ENCODE measurements at places on chromosomes 6 and 20. TPM values are rescaled to one million over a fixed set of nuclear protein-coding genes. Genes with fewer than 3 reads are reported as not detected.

GRCh38 chr20:20092827-20093226 lies 40.5 kb downstream of the CFAP61 start:
- H3K4me1 ChIP-seq: no peaks in the 10 kb centered on the region
- peaks cover 23% of the 10 kb centered on the region for H3K27me3 ChIP-seq
- DNase-seq: no peak
- H3K27ac ChIP-seq: no peak overlapping the region
- no peaks in the 10 kb centered on the region for H3K36me3 ChIP-seq
- H3K4me3 ChIP-seq: no peak overlapping the region

Gene MYLK2
- 0.20 TPM for total RNA-seq

DNA sequence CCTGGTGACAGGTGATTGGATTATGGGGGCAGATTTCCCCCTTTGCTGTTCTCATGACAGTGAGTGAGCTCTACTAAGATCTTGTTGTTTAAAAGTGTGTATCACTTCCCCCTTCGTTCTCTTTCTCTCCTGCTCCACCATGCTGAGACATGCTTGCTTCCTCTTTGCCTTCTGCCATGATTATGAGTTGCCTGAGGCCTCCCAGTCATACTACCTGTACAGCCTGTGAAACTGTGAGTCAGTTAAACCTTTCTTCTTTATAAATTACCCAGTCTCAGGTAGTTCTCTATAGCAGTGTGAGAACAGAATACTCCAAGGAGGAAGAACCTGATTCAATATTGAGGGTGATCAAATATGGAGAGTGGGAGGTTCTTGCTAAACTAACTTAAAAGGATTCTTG lies 724.9 kb downstream of the DOK5 start:
- H3K4me3 ChIP-seq: no peak overlapping the region
- no peaks in the 10 kb centered on the region for H3K36me3 ChIP-seq
- no peak for DNase-seq
- H3K4me1 ChIP-seq: no peaks in the 10 kb centered on the region
- H3K27me3 ChIP-seq: no peaks in the 10 kb centered on the region
- H3K27ac ChIP-seq: no peak overlapping the region

GRCh38 chr6:65229825-65230224 lies 477.2 kb downstream of the EYS start:
- no peaks in the 10 kb centered on the region for H3K4me1 ChIP-seq
- no peak overlapping the region for H3K4me3 ChIP-seq
- DNase-seq: no peak
- no peaks in the 10 kb centered on the region for H3K36me3 ChIP-seq
- no peak overlapping the region for H3K27ac ChIP-seq
